ENCODE measurements at places on chromosomes 12 and 14.

GRCh38 chr12:99495799-99496198, 151.8 kb upstream of the GARIN6 start:
- no peak for DNase-seq

DNA sequence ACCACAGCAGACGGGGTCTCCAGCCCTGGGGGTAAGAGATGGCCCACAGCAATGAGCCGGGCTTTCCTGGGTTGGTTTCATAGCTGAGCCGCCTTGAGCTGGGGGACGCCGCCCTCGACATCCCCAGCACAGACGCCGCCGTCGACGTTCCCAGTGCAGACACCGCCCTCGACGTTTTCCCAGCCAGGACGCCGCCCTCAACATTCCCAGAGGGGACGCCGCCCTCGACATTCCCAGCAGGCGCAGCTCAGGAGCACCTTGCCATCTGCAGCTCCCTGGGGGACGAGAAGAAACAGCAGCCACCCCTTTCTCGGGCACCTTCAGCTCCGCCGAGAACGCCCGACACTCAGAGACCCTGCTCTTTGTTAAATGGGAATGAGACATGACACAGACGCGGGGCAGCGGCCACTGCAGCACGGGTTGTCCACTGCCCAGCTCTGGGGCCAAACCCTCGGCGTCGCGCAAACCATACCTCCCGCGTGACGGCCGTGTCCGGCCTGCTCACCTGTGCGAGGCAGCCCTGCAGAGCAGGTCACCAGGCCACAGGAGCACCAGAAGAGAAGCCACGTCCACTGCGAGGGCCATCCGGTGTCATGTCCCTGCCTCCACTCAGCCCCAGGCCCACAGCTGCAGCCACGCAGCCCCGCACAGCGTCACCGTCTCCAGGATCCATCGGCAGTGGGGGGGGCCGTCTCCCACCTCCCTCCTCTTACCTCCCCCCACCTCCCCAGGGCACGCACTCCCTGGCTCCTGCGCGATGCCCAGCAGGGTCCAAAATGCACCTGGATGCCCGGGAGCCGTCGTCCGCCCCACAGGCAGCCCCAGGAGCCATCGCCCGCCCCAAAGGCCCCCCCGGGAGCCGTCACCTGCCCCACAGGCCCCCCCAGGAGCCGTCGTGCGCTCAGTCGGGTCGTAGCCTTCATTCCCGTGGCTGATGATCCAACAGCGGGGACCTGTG, 77.4 kb upstream of the GALNT9 start:
- no peak for DNase-seq

- no peak for DNase-seq
Measured at GRCh38 chr12:40325349-40325960, 100.7 kb downstream of the LRRK2 start.

DNA sequence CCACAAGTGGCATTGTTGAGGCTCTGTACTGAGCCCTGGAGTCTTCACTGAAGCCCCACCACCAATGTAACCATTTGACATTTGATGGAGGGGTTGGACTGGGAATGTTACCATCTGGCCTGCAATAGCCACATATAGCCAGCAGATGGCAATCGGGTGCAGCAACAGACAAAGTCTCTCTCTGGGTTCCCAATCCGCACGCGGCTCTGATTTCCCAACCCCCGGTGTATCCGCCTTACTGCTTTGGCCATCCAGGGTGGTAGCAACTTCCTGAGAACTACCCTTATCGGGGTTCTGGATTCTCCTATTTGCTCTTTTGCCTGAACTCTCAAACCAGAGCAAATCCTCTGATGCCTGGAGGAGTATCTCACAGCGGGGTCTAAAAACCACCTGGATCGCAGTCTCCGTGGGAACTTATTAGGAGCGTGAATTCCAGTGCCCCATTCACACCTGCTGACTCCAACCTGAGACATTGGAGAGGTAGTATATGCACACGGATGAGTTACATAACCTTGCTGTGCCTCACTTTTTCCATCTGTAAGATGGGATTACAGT, 14.2 kb downstream of the VRTN start:
- no peak for DNase-seq

DNA sequence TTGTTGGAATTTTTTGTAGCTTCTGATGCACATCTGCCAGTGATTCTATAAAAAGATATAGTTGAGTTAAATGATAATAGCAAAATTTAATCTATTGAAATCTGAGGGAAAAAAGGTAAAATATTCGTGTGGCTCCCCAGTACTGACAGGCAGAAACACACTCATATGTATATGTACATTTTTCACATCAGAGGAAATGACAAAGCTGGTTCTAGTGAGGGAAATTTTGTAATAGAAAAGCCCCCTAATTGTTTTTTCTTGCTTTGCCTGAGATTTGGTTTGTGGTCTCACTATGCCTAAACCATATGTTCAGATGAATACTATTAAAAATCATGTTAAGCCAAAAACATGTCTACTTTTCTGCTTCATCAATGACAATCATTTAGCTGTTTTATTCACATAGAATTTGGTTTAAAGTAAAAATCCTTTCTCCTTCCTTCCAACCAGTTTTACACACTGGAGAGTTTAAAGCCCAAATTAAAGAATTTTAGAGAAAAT, 203.5 kb downstream of the ANO6 start:
- no peak for DNase-seq

DNA sequence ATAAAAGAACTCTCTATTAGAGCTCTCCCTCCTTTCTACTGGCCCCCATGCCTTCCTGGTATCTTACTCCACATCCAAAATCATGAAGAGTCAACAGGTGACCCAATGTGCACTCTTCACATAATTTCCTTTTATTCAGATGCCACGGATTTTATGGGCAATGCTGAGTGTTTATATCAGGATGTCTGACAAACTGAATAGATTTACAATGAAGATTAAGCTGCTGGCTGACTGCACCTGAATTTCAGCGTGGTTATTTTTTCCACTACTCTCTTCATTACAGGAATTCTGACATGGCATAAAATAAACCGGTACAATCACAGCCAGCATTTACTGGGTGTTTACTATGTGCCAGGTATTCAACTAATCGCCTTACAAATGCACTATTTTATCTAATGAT, 29.4 kb upstream of the CERS5 start:
- no peak for DNase-seq
